RWPE2 (cell line): ENCODE measurements at places on chromosomes 1 and 21.

DNA sequence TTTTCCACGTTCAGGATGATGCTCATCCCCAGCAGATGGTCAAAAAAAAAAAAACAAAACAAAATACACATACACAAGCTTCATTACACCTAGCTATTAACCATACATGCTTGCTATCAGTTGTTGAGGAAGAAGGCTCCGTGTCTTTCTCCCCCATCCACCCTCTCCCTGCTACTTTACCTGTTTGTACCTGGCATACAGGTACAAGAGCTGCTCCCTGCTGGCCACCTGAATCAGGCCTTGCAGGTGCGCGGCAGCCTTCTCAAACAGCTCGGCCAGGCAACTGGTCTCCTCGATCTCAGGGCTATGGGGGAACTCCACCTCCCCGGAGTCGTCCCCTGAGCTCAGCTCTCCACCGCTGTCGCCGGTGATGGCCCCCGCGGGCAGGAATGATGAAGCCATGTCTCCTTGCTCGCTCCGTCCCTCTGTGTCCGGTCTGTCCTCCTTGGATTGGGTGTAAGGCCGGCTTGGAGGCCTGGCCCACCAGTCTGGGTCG lies 464 bp downstream of the ACBD6 start:
- DNase-seq: peak; percentile 72

DNA sequence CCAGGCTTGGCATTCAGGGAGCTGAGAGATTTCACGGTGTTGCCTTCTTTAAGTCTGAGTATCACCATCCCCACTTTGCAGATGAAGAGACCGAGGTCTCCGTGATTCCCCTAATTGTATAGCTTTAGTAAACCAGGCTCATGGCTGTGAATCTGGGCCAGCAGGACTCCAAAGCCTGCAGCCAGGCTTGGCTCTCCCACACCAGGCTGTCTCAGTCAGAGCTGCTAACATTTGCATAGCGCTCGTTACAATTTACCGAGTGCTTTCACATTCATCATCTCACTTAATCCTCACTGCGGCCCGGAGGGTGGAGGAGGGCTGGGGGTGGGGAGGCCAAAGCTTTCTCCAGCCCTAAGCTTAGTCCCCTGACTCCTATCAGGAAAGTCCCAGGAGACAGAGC lies 11.7 kb downstream of the C1orf94 start:
- DNase-seq: no peak

DNA sequence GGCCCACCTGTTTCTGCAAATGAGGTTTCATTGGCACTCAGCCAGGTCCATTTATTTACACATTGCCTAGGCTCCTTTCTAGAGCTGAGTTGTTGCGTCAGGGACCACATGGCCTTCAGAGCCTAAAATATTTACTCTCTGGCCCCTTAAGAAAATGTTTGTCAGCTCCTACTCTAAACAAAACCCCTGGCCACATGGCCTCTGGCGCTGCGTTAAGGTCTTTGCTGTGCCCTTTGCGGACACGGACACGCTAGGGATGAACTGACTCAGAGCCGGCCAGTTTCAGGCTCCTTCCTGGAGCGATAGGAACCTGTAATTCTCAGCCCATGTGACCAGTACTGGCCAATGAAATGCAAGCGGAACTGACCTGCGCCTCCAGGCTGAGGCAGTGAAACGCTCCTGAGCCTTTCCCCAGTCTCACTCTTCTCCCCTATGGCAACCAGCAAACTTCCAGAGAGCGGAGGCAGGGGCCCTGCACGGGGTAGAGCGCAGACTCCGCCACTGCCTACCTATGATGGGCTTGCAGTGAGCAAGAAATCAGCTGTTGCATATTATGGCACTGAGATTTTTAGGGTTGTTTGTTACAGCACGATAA lies 160.3 kb downstream of the ETS2 start:
- no peak for DNase-seq

DNA sequence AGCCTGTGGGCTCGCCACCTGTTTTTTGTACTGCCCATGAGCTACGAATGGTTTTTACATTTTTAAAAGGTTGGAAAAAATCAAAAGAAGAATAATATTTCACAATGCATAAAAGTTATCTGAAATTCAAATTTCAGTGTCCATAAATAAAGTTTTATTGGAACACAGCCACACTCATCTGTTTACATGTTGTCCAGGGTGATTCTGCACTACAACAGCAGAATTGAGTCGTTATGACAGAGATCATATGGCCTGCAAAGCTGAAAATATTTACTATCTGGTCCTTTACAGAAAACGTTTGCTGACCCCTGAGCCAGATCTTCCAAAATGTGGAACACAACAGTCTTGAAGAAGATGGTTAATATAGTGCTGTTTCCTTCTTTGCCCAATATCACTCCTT lies 89.4 kb downstream of the TM2D1 start:
- DNase-seq: no peak

- DNase-seq: no peak
These were observed 22.5 kb downstream of the MMEL1 start for GRCh38 chr1:2610036-2610959.

DNA sequence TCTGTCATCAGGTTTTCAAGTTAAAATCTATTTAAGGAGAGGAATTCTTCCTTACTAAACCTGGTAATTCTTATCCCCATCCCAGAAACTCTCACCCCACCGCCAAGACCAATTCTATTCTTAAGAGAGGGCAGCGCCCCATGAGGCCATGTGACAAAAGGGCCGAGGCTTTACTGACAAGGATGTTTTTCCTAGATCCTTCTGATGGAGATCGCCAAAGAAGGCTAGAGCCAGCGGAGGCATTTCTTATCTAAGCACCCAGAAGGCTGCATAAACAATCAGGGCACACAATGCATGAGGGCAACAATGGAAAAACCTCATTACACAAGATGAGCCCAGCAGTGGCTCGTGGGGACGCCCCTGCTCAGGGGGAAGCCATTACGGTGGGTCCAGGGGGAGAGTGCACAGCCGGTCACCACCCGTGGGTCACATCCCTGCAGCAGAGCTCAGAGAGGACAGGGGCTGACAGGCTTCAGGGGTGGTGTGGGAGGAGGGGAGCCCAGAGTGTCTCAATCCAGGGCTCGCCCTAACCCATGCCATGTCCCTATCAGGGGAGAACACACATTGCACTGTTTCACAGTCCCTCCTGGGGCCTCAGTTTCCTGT lies 88.7 kb downstream of the ITPKB start:
- no peak for DNase-seq

- DNase-seq: no peak
These were observed 448.6 kb downstream of the KIF26B start for GRCh38 chr1:245603311-245603865.

- DNase-seq: peak; percentile 15
These were observed 51.7 kb downstream of the WNT9A start for GRCh38 chr1:227895828-227896685.

GRCh38 chr1:204678721-204679475 lies 6.6 kb downstream of the LRRN2 start:
- no peak for DNase-seq

GRCh38 chr1:170407581-170407980 lies 124.4 kb upstream of the GORAB start:
- no peak for DNase-seq

DNA sequence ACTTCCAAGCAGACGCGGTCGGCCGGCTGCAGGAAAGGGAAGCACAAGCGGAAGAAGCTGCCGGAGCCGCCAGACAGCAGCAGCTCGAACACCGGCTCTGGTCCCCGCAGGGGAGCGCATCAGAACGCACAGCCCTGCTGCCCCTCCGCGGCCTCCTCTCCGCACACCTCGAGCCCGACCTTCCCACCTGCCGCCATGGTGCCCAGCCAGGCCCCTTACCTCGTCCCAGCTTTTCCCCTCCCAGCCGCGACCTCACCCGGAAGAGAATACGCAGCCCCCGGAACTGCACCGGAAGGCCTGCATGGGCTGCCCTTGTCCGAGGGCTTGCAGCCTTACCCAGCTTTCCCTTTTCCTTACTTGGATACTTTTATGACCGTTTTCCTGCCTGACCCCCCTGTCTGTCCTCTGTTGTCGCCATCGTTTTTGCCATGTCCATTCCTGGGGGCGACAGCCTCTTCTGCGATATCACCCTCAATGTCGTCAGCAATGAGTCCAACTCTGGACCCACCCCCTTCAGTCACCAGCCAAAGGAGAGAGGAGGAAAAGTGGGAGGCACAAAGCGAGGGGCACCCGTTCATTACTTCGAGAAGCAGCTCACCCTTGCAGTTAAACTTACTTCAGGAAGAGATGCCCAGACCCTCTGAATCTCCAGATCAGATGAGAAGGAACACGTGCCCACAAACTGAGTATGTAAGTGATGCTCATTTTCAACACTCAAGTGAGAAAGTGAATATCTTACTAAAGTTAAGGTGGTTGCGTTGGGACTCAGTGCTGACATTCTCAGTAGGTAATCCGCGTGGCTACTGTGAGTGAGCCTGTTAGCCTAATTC lies 25.5 kb downstream of the UTS2 start:
- DNase-seq: no peak

- DNase-seq: no peak
These were observed 17.6 kb upstream of the MAPKAPK2 start for GRCh38 chr1:206666954-206667665.

DNA sequence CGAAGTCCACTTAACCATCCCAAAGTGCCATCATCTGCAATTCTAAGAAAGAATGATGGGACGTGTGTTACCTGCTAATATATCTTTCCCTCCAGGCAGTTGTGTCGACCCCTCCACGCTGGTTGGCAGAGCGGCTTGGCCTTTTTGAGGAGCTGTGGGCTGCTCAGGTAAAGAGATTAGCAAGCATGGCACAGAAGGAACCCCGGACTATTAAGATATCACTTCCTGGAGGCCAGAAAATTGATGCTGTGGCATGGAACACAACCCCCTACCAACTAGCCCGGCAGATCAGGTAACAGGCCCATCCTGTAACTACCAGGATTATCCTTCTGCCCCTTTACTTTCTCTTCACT lies 520 bp downstream of the TARS2 start:
- DNase-seq: no peak

GRCh38 chr1:208985231-208985630 lies 598.3 kb upstream of the CAMK1G start:
- DNase-seq: no peak

DNA sequence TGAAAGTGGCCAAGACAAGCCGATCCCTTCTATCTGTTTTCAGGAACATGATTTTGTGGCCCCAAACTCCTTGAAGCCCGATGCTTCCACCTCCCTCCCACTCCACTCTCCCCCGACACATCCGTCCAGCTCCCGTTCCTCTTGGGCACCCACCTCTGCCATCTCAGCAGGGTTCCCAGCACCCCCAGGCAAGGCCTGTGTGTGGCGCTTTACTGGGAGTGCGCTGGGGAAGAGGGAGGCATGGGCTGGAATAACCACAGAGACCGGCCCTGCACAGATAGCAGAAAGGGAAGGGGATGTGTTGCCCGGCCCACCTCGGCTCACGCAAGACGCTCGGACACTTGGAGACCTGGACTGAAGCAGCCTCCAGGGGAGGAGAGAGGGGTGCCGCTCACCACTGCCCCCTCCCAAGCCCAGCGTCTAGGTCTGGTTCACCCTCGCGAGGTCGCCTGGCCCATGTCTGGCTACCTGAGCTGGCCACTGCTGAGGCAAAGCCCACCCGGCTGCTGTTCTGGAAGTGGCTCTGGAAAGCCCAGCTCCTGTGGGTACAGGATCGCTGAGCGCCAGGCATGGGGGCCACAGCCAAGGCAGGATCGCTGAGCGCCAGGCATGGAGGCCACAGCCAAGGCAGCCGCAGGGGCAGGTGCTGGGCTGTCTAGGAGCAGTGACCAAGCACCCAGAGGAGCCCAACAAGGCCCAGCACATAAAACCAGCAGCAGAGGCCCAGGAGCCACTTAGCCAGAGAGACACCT lies 23.8 kb upstream of the COL18A1 start:
- DNase-seq: peak; percentile 47

GRCh38 chr1:8040586-8040985 lies 14.5 kb upstream of the ERRFI1 start:
- peak; percentile 95 for DNase-seq

DNA sequence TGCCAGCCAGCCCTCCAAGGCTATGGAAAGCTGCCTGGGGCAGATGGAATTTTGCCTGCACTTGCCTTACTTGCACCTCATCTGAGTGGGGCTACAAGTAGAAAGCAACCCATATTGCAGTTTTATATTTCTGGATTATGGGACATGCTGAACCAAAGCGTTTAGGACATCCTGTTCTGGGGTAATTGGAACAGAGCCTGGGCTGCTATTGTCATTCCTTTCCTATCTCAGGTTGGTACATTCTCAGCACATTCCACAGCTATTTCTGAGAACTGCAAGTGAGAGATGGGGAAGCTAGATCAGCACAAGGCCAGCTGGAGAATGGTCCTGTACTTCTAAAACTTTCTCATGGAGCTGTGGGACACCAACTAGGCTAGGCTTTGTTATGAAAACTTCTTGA lies 713.8 kb downstream of the KCNT2 start:
- DNase-seq: no peak

DNA sequence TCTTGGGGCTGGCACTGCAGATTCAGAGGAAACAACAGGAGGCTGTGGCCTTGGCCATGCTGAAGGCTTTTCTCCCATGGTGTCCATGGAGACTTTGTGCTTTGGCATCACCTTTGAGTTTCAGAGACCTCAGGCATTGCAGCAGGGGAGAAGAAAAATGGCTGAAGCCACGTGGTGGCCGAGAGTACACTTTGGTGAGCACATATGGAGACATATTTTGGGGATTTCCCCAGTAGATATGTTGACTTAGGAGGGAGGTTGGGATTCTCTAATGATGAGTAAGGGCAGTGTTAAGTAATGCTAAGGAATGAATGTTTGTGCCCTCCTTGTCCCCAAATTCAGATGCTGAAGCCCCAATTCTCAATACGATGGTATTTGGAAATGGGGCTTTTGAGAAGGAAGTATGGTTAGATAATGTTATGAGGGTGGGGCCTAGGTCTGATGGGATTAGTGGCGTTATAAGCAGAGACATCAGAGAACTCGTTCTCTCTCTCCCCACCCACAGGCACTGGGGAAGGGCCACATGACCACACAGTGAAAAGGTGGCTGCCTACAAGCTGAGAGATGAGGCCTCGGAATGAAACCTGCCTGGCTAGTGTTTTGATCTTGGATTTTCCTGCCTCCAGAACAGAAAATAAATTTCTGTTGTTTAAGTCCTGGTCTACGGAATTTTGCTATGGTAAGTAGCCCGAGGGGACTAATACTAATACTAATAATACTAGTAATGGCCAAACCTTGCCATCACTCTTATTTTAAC lies 98.6 kb downstream of the TBX19 start:
- DNase-seq: no peak
